Activated T-cell treated with anti-CD3 and anti-CD28 coated beads, Interleukin-2, amount 50 U/mL, for 24 hours (primary cell): ENCODE measurements at places on chromosomes 3 and 15.

DNA sequence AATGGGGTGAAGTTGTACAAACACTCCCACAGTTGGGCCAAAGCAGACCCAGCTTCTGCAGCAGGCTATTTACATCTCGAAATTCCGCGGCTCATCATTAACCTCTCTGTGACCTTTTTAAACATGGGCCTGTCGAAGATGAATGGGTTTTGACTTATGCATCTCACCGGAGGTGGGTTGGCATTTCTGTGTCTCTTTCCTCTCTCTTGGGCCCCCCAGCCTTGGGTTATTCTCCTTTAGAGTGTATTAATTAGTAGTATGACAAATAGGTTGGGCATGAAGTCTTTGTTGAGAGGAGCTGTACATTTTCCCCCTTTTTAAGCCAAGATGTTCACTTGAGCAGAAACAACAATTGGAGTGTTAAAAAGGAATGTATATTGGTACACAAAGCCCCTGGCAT, 9.8 kb downstream of the SMAD6 start:
- no peak for DNase-seq

DNA sequence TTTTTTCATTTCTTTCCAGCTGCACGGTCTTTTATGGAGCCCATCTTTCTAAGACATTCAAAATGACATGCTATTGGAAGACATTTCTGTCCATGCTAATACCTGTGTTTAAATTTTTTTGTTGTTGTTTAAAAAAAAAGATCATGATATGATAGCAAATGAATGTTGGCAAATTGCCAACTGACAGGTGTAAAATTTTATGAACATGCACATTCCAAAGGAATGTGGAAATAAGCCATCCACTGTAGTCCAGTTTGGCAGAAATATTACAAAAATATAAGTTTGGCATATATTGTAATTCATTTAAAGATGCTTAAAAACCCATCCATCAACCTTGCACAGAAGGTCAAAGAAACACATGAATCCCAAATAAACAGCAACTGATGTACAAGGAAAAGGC, 75.6 kb upstream of the WNT5A start:
- DNase-seq, result no peak

- no peak for DNase-seq
Measured at GRCh38 chr3:175129571-175129970, 270.4 kb downstream of the NAALADL2 start.

- no peak for DNase-seq
Measured at GRCh38 chr3:134650431-134651346, at the start of gene KY. TSS of gene KY (minus strand) at chr3:134651022. CDS start at chr3:134650960, 62 bp downstream.

DNA sequence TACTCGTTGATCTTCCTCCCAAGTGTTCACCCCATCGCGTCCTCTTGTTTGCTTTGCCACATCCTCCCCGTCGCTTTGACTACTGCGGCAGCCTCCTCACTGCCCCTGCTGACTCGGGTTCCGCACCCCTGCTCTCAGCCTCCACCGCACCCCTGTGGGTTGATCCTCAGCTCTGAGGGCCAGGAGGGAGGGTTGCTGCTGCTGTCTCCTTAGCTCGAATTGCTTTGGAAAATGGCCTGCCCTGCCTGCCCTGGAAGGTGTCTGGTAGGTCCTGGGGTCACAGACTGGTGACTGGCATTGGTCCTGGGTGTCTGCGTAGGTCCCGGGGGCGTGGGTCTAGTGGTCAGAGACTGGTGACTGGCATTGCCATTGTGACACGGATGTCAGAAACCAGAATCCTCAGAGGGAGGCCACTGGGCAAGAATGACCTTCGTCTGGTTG, 9.4 kb downstream of the MUC4 start:
- DNase-seq, result no peak

DNA sequence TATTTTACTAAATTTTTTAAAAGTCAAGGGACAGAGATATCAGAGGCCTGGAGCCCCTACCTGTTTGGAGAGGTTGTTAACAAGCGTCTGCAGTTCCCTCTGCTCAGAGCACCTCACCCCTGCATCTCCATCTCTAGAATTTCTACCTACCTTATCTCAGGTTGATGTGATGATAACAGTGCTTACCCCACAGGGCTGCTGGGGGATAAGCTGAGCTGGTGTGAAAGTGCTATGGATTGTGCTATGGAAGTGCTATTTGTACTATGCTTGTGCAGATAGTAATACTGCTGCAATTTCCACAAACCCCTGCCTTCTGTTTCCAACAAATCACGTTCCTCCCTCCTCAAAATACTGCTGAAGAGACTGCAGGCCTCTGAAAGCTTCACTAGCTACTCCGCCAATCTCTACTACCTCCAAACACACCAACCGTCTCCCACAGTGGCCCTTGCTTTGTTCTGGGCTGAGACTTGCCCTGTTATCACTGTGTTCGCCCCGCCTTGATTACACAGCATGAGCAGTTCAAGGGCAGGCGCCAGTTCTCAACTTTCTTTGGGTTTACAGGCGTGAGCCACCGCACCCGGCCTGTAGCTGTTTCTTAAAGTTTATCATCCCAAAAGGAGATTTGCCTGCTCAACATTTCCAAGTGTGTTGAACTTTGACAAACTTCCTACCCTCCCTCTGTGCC, 28.4 kb upstream of the PARL start:
- no peak for DNase-seq

- DNase-seq, result no peak
Measured at GRCh38 chr15:42387603-42388002, 28.3 kb downstream of the CAPN3 start.

DNA sequence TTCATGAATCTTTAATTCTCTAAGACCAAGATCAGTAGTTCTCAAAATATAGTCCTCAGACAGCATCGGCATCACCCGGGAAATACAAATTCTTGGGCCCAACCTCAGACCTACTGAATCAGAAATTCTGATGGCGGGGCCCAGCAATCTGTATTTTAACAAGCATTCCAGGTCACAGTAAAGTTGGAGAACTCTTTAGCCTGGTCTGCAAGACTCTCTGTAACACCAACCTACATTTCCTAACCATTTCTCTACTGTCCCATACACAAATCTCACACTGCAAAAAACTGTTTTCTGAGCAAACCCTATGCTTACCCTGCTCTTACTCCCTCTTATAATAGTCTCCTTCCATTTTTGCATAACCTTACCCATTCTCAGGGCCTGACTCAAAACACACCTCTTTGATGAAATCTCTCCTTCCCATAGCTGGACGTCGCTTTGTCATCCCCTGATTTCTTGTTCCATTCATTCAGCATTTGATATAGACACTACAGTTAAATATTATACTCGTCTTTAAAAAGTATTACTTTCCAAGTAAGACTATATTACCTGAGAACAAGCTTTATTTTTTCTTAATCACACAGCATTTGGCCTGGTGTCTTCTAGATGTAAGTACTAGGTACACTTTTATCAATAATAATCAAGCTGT, 83.3 kb upstream of the MYO5C start:
- DNase-seq, result no peak

DNA sequence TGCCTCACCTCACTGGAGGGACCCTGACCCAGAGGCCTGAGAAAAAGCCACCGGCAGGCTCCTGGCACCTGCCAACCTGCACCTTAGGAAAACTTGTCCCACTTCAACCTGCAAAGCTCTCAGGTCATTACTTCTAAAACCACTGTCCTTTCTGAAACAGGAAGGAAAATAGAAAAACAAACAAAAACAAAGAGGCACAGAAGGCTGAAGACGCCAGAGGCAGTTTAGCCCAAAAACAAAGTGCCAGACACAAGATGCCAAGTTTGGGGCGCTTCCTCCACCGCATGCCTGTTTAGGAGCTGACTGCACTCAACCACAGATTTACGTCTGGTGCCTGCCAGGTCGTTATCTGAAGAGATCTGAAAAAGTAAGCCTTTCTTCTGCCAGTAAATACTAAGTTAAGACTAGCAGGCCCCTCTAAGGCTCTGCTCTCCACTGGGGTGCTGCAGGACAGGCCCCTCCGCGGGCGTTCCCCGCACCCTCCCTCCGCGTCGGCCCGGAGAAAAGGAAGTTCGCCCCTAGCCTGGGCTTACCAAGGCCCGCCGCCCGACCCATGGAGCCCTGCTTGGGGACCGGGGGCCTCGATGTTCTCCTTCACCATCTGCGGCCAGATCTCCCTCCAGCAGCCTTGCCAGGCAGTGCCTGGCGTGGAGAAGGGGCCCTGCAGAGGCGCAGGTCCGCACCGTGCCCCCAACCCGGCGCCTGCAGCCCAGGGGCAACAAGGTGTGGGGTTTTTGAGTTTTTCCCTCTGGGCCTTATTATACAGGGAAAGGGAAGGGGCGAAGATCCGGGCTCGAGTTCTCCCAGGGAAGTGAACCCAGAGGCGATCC, 1.3 kb downstream of the GOLGA8A start:
- peak; percentile 61 for DNase-seq
